ENCODE measurements at places on chromosomes 5 and 9.

DNA sequence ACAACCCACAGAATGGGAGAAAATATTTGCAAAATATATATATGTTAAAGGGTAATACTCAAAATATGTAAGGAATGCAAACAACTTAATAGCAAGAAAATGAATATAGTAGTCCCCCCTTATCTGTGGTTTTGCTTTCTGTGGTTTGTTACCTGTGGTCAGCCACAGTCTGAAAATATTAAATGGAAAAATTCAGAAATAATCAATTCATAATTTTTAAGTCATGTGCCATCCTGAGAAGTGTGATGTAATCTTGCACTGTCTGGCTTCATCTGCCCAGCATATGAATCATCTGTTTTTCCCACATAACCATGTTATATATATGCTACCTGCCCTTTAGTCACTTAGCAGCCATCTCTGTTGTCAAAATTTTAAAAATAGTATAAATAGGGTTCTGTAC lies 11.7 kb downstream of the CER1 start:
- no peak for DNase-seq

- no peak for DNase-seq
These were observed 229.0 kb downstream of the ELAVL2 start for GRCh38 chr9:23596913-23597634.

DNA sequence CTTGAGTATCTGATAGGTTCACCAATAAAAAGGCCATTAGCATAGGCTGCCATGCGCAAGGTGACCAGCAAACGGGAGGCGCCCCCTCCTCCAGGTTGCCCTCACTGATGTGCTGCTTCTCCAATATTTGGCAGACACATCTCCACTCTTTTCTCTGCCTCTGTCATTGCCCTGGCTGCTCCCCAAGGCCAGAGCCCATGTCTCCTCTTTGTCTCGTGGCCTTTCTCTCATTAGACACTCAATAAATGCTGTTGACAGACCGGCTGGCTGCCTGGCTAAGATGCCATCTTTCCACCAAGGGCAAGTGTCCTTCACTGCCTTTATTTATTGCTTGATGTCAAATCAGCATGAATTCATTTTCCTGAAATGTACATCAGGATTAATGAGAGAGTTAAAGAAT lies 404.0 kb upstream of the KIF2A start:
- no peak for DNase-seq

DNA sequence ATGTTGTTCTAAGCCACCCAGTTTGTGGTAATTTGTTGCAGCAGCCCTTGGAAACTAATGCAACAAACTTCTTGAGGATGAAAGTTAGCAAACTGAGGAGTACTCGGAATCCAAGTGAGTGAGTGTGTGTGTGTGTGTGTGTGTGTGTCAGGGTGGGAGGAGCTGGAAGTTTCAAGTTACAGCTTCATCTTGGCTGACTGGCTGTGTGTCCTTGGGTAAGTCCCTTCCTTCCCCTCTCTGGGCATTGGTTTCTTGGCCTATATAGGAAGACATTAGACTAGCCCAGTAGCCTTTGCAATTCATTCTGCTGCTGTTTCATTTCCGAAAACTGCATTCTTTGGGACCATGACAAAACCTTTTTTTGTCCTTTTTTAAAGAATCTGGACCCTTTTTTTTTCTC lies 157.2 kb downstream of the MELK start:
- no peak for DNase-seq

DNA sequence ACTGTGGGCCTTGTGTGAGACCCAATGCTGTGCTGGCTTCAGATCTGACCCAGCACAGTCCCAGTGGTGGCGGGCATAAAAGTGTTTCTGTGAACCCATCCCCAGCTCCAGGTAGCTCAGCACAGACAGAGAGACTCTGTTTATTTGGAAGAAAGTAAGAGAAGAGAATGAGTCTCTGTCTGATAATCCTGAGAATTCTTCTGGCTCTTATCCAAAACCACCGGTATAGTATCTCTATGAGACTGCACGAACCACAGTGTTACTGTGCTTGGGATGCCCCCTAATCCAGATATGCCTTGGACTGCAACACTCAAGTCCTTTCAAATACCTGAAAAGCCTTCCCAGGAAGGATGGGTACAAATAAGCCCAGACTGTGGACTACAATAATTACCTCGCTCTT lies 1660.8 kb upstream of the ACO1 start:
- no peak for DNase-seq

DNA sequence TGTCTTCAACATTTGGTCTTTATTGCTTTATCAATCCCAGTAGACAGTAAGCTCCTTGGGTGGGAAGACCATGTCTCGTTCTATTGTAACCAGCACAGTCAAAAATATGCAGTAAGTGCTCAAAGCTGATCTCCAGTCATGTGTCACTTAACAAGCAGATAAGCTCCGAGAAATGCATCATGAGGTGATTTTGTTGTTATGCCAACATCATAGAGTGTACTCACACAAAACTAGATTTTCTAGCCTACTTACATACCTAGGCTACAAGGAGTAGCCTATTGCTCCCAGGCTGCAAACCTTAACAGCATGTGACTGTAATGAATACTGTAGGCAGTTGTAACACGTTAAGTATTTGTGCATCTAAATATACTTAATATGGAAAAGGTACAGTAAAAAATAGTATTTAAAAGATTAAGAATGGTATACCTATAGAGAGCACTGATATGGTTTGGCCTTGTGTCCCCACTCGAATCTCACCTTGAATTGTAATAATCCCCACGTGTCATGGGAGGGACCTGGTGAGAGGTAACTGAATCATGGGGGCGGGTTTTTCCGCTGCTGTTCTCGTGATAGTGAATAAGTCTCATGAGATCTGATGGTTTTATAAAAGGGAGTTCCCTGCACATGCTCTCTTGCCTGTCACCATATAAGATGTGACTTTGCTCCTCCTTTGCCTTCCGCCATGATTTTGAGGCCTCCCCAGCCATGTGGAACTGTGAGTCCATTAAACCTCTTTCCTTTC lies 39.8 kb upstream of the PCSK5 start:
- no peak for DNase-seq

GRCh38 chr5:155475318-155475717 lies 461.8 kb downstream of the KIF4B start:
- DNase-seq: no peak

DNA sequence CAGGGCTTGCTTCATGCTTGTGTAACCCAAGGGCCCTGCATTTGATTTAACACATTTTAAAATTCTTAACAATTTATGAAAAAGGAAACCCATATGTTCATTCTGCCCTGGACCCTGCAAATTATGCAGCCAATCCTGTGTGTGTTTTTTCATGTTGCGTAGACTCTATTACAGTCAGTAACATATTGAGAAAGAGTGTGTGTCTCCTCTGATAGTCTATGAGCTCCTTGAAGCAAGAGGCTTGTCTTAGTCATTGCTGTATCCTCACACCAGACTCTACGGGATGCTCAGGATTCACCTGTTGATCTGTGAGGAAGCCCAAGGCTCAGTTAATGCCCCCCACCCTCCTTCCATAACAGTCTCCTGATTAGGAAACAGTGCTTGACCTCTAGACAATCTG lies 177.3 kb upstream of the DMAC1 start:
- DNase-seq: no peak

GRCh38 chr9:131097126-131097947 lies 1.0 kb downstream of the AIF1L start:
- no peak for DNase-seq

- no peak for DNase-seq
These were observed 2.7 kb downstream of the MRPL41 start for GRCh38 chr9:137554349-137554748.

DNA sequence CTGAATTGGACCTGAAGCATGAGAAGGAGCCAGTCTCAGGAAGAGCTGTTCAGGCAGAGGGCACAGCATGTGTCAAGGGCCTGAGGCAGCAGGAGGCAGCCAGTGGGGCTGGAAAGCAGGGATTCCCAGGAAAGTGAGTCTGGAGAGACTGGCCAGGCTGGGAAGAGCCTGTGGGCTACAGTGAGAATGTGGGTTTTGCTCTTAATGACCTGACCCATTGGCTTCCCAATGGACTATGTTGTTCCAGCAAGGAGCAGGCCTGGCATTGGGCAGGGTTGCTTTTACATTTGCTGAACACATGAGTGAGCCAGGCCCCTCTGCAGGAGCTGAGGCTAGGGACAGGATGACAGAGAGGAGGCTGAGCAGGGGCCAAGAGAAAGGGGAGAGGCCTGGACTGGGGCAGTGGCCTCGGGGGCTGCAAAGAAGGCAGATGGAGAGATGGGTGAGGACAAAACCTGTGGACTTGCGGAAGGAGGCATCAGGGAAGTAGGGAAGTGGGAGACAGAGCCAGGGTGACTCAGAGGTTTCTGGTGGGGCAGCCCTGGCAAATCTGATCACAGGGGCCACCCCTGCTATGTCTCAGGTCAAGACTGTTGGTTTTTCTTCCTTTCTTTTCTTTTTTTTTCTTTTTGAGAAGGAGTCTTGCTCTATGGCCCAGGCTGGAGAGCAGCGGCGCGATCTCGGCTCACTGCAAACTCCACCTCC lies 65.9 kb upstream of the NEK6 start:
- DNase-seq: no peak

GRCh38 chr5:82419559-82420332 lies 141.6 kb upstream of the RPS23 start:
- peak; percentile 25 for DNase-seq

- DNase-seq: no peak
These were observed 130.6 kb upstream of the EPB41L4A start for GRCh38 chr5:112549605-112550166.

- DNase-seq: no peak
These were observed 185.4 kb downstream of the CRB2 start for GRCh38 chr9:123541411-123541810.

DNA sequence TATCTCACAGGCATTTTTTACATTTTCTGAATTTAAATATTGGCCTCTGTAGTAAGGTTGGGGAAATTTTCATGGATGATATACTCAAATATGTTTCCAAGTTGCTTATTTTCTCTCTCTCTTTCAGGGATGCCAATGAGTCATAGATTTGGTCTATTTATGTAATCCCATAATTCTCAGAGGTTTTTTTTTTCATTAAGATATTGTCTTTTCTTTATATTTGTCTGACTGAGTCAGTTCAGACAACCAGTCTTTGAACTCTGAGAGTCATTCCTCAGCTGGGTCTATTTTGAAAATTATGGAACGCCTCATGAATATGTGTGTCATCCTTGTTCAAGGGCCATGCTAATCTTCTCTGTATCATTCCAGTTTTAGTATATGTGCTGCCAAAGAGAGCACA lies 223.2 kb downstream of the PCSK1 start:
- DNase-seq: no peak

GRCh38 chr5:124592891-124593290 lies 153.5 kb downstream of the ZNF608 start:
- peak; percentile 22 for DNase-seq

DNA sequence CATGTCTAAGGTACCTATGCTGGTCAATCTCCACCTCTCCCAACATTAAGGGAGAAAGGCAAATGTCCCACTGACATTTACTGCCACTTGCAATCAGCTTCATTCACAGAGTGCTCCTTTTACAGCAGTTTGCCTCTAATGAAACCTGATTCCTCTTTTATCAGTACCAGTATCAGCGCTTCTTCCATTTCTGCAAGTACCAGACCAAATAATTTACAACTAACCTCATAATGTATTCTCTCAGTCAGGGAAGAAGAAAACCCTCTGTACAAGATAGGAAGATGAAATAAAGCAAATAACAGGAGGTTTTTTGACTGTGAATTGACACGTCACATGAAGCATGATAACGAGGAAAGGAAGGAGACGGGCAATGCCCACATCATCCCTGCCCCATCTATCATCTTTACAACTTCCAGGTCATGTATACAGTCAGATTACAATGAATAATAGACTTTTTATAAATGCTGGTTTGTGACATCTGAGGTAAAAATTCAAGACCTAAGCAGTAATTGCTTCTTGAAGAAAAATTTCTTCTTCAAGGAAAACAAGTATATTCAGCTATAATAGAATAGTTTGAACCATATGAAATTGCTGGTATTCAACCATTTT lies 21.9 kb downstream of the ABITRAM start:
- DNase-seq: peak; percentile 42

DNA sequence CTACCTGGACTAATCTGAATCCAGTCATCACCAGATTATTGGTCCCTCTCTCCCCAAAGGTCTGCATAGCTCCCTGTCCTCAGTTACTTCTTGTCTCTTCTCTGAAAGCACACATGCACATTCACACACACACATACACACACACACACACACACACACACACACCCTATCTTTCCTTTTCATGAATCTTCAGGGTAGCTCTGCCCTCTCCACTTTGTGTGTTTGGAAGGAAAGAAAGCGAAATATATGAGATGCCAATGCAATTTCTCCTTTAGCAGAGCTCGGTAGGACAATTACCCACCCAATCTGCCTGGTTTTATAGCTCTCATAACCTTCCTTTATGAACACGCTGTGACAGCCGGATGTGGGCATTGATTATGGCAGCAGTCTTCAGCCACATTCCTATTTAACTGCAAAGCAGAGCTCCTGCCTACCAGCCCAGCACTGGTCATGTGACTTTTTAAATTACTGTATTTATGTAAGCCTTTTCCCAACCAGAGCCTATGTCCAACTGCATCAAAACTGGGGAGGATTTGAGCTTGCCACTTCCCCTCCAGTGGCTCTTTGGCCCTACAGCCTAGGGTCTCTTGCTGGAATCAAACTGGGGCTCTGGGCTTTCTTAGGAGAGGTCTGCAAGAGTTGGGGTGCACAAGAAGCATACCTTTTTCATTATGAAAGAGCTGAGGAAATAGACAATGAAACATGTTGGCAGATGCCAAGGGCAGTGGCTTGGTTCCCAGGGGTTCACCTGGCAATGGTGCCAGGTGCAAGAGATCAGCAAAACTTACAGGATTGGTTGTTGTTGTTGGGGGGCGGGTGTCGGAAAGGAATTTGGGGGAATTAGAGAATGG lies 20.8 kb upstream of the MATR3 start:
- DNase-seq: no peak

- DNase-seq: no peak
These were observed 61.8 kb downstream of the SMIM15 start for GRCh38 chr5:61100437-61100836.

GRCh38 chr5:3006961-3007551 lies 255.6 kb upstream of the IRX2 start:
- DNase-seq: no peak

GRCh38 chr5:127206320-127207113 lies 84.1 kb upstream of the MEGF10 start:
- DNase-seq: no peak

DNA sequence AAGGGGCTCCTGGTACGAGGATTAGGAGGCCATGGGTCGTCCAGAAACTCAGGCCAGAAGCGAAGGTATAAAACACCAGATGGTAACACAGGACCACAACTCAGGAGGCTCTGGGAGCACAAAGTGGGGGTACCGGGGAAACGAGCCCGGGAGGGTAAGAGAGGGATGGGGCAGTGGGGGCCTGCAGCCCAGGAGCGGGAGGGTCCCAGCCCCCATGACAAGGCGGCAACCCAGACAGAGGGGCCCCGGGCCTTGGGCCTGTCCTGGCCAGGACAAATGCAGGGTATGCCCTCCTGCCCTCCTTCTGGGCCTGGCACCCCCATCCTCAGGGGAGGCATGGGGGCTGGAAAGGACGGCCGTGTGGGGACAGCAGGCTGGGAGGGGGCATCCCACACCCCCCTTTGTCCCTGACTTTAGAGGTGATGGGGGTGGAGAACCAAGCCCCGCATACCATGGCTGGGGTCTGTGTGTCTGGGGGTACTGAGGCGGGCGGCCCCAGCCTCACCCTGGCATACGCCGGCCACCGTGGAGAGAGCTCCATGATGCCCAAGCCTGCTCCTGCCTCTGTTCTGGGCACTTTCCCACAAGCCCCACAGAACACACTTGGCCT lies 47.0 kb upstream of the EXOC3 start:
- DNase-seq: no peak

GRCh38 chr9:130159915-130160670 lies 12.1 kb upstream of the NCS1 start:
- DNase-seq: no peak
